ENCODE measurements at places on chromosomes 16 and 17. TPM values are rescaled to one million over a fixed set of nuclear protein-coding genes. Genes with fewer than 3 reads are reported as not detected.

DNA sequence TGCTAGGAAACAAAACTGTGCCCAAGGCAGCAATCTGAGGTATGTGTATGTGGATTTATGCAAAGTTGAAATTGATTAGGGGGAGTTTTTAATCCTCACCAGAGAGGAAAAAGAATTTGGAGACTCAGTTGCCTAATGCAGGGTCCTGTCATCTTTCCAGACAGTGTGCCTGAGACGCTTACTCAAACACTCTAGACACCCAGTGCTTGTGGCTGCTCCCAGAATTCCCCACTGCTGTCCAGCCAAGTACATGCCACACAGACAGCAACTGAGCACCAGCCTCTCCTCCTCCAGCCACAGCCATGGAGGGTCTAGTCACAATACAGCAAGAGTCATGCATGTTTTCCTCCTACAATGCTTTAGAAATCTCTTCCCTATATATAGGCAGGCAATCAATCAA, 118.1 kb downstream of the HIC1 start:
- peaks cover 72% of the 10 kb centered on the region for H3K4me1 ChIP-seq
- H3K36me3 ChIP-seq, result no peaks in the 10 kb centered on the region
- H3K4me3 ChIP-seq, result peak overlapping the region; percentile 37
- DNase-seq, result no peak
- peak overlapping the region; percentile 84 for H3K27ac ChIP-seq
- no peaks in the 10 kb centered on the region for H3K27me3 ChIP-seq

GRCh38 chr17:37312137-37312923, 63.5 kb upstream of the C17orf78 start:
- no peak overlapping the region for H3K27ac ChIP-seq
- H3K27me3 ChIP-seq, result no peaks in the 10 kb centered on the region
- no peaks in the 10 kb centered on the region for H3K36me3 ChIP-seq
- H3K4me3 ChIP-seq, result no peak overlapping the region
- DNase-seq, result no peak

DNA sequence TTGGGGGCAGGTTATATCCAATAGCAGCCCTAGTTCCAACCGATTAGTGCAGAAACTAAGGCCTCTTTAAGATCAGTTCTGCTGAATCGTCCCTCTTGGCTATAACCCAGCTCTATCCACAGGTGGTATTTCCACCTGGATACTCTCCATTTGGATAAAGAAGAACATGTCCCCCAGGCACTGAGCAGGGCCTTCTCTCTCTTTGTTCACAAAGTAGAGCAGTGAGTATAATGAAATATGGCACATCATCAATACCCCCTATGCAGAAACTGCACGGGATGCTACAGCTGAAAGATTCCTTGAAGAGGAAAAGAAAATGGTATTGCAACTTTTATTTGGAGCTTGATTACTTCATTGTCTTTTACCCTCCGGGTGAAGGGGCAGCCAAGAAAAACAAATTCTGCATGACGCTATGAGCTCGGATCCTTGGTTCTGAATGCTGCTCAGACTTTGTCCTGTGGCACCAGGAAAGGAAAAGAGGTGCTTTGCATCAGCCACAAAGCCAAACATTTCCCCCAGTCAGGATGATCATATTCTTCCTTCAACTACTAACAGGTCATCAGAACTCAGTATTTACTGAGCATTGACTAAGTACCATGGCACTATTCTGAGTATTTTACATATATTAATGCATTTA, 399.7 kb downstream of the NPIPA8 start:
- H3K4me3 ChIP-seq, result no peak overlapping the region
- H3K4me1 ChIP-seq, result no peaks in the 10 kb centered on the region
- no peak overlapping the region for H3K27ac ChIP-seq
- DNase-seq, result no peak
- H3K36me3 ChIP-seq, result no peaks in the 10 kb centered on the region

DNA sequence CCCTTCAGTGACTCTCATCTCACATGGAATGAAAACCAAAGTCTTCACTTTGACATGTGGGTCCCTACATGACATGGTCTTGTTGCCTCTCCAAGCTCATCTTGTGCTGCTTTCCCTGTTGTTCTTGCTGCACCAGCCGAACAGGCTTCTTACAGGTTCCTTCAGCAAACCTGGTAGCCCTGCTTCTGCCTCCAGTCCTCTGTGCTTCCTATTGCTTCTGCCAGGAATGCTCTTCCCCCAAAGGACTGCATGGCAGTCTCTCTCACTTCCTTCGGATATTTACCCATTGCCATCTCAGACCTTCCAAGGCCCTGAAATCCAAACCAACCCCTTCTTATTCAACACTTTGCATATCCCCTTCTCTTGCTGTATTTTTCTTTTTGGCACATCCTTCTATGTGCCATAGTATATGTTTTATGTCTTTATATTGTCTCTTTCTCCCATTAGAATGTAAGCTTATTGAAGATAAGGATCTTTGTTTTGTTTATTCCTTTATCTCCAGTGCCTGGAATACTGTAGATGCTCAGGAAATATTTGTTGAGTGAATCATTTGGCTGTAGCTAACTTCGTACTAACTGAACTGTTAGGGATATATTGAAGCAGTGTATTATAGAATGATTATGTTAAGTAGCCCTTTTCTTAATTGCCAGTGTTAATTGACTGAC, 57.9 kb upstream of the SLC12A3 start:
- no peaks in the 10 kb centered on the region for H3K27me3 ChIP-seq
- no peaks in the 10 kb centered on the region for H3K4me1 ChIP-seq
- peaks cover 6% of the 10 kb centered on the region for H3K36me3 ChIP-seq
- H3K27ac ChIP-seq, result no peak overlapping the region

GRCh38 chr16:54545854-54546511, 259.4 kb upstream of the IRX3 start:
- no peak overlapping the region for H3K27ac ChIP-seq
- no peak for DNase-seq
- no peaks in the 10 kb centered on the region for H3K4me1 ChIP-seq
- no peak overlapping the region for H3K4me3 ChIP-seq

GRCh38 chr16:70467113-70467512, 12.7 kb downstream of the FCSK start:
- H3K27ac ChIP-seq, result peak overlapping the region; percentile 67
- no peak for DNase-seq
- peaks cover 40% of the 10 kb centered on the region for H3K36me3 ChIP-seq
- no peaks in the 10 kb centered on the region for H3K27me3 ChIP-seq
- no peak overlapping the region for H3K4me3 ChIP-seq
- peaks cover 13% of the 10 kb centered on the region for H3K4me1 ChIP-seq

DNA sequence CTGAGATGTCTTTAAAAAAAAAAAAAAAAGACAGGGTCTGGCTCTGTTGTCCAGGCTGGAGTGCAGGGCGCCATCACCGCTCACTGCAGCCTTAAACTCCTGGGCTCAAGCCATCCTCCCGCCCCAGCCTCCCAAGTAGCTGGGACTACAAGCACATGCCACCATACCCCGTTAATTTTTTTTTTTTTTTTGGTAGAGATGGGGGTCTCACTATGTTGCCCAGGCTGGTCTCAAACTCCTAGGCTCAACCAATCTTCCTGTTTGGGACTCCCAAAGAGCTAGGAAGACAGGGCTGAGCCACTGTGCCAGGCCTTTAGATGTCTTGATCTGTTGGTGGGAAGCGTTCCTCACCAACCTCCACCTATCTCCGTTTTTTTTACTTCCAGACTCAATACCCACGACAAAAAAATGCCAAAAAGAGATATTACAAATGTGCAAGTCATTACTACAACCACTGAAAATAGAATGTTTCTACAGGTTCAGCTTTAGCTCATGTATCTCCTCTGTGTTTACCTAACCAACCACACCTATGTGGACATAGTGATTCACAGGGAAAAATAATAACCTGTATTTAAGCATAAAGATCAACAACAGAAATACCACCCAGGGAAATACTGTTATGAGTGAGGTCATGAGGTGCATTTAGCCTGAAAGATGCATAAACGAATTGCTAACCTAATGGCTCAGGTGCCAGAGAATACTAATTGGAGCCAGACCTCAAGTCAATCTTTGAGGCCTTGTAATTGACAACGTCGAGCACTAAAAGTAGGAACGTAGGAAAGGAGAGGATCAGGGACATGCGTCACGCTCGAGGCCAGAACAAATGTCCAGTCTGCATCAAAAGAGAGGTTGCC, 22.6 kb downstream of the NACA2 start:
- DNase-seq, result no peak
- H3K4me1 ChIP-seq, result no peaks in the 10 kb centered on the region
- H3K4me3 ChIP-seq, result no peak overlapping the region
- H3K27me3 ChIP-seq, result no peaks in the 10 kb centered on the region
- no peaks in the 10 kb centered on the region for H3K36me3 ChIP-seq
- H3K27ac ChIP-seq, result no peak overlapping the region

DNA sequence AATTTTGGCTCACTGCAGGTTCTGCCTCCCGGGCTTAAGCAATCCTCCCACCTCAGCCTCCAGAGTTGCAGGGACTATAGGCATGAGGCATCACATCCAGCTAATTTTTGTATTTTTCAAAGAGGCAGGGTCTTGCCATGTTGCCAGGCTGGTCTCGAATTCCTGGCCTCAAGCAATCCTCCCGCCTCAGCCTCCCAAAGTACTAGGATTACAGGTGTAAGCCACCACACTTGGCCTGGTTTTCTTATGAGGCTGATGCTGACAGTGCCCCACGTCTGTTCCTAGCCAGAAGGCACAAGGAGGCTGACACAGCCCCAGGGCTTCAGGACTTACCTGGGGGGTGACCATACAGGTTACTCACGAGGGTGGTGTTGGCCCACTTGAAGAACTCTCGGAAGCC, 33.9 kb upstream of the GCSH start:
- no peaks in the 10 kb centered on the region for H3K36me3 ChIP-seq
- H3K4me3 ChIP-seq, result no peak overlapping the region
- no peak overlapping the region for H3K27ac ChIP-seq
- H3K27me3 ChIP-seq, result no peaks in the 10 kb centered on the region
- no peak for DNase-seq

DNA sequence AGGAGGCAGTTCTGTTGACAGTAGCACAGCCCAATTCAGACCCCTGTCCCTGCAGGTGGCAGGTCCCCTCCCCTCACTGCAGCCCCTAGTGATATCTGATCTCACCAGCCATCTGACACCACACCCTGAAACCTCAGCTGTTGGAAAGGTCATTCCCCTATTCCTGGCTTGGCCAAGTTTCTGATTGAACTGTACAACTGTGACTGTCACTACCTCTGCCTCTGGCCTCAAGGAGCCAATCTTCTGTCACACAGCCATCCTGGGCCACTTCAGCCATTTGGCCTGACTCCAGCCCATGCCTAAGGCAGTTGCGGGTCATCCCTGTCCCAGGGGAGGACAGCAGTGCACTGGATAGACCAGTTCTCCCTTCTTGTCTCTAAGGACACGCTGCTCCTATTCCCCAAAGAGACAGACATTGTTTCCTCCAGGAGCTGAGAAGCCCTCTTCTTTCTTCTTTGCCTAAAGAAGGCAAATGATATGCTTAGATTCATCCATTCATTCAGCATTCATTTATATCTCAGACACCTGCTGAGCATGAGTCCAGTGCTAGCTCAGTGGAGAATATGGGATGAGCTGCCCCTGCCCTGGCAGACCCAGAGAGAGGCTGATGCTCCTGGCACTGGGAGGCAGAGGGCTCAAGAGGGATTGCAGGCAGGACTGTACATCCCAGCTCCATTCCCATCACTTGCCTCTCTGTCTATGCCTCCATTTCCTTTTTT, 4.6 kb upstream of the ALDOA start:
- peak; percentile 73 for DNase-seq
- no peaks in the 10 kb centered on the region for H3K27me3 ChIP-seq
- peak overlapping the region; percentile 99 for H3K27ac ChIP-seq
- peak overlapping the region; percentile 13 for H3K4me3 ChIP-seq

- H3K27ac ChIP-seq, result no peak overlapping the region
- peaks cover 3% of the 10 kb centered on the region for H3K4me1 ChIP-seq
- no peaks in the 10 kb centered on the region for H3K27me3 ChIP-seq
- no peak overlapping the region for H3K4me3 ChIP-seq
- no peak for DNase-seq
- no peaks in the 10 kb centered on the region for H3K36me3 ChIP-seq
Observed at GRCh38 chr16:580141-580945, 9.5 kb upstream of the RAB40C start.

- no peaks in the 10 kb centered on the region for H3K27me3 ChIP-seq
- no peak overlapping the region for H3K4me3 ChIP-seq
- DNase-seq, result no peak
- no peaks in the 10 kb centered on the region for H3K4me1 ChIP-seq
Observed at GRCh38 chr17:51947160-51947735, 211.3 kb downstream of the CA10 start.

- DNase-seq, result peak; percentile 57
- no peaks in the 10 kb centered on the region for H3K27me3 ChIP-seq
- H3K27ac ChIP-seq, result no peak overlapping the region
- H3K4me3 ChIP-seq, result no peak overlapping the region
- H3K4me1 ChIP-seq, result no peaks in the 10 kb centered on the region
Observed at GRCh38 chr16:65786916-65787315, 579.6 kb upstream of the CDH5 start.

Gene TEX19
- 0.35 TPM for polyA plus RNA-seq

Gene CDH1
- 0.09 TPM for polyA plus RNA-seq

Gene CMTM2
- polyA plus RNA-seq, result 0.17 TPM

Gene IGFALS
- polyA plus RNA-seq, result 0.14 TPM

Gene TBC1D3D
- 0.01 TPM for polyA plus RNA-seq

Gene ZNF200
- 2.6 TPM for polyA plus RNA-seq

Gene USP43
- polyA plus RNA-seq, result 0.01 TPM

Gene ACE
- 1.8 TPM for polyA plus RNA-seq
